PC-9 (cell line): ENCODE measurements at places on chromosomes 4 and X. TPM values are rescaled to one million over a fixed set of nuclear protein-coding genes. Genes with fewer than 3 reads are reported as not detected.

EVC gene
- total RNA-seq, result 14.0 and 15.5 TPM in 2 replicates

PPEF2 gene
- total RNA-seq, result not detected in 2 replicates

SERTM2 gene
- total RNA-seq, result not detected in 2 replicates

FGF13 gene
- total RNA-seq, result 0.50 and 0.90 TPM in 2 replicates

NAA11 gene
- not detected in 2 replicates for total RNA-seq

GPR173 gene
- total RNA-seq, result 5.1 and 7.0 TPM in 2 replicates

CXCL3 gene
- total RNA-seq, result not detected in 2 replicates

- H3K27me3 ChIP-seq, result no peaks in the 10 kb centered on the region
- DNase-seq, result no peak
- H3K4me1 ChIP-seq, result peaks cover 5% of the 10 kb centered on the region; the same call in 1 of the 2 replicates
Observed at GRCh38 chrX:118989886-118990285, 15.5 kb downstream of the LONRF3 start.

DNA sequence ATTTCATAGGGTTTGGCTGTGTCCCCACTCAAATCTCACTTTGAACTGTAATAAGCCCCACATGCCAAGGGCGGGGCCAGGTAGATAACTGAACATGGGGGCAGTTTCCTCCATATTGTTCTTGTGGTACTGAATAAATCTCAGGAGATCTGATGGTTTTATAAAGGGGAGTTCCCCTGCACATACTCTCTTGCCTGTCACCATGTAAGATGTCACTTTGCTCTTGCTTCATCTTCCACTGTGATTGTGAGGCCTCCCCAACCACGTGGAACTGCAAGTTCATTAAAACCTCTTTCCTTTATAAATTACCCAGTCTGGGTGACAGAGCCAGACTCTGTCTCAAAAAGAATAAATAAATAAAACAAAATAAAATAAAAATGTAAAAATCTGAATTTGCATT is 95.9 kb downstream of the PDS5A start:
- no peak overlapping the region for H3K4me3 ChIP-seq
- DNase-seq, result no peak
- peaks cover 12% of the 10 kb centered on the region; the same call in 1 of the 2 replicates for H3K36me3 ChIP-seq
- H3K27me3 ChIP-seq, result no peaks in the 10 kb centered on the region
- no peaks in the 10 kb centered on the region for H3K4me1 ChIP-seq

DNA sequence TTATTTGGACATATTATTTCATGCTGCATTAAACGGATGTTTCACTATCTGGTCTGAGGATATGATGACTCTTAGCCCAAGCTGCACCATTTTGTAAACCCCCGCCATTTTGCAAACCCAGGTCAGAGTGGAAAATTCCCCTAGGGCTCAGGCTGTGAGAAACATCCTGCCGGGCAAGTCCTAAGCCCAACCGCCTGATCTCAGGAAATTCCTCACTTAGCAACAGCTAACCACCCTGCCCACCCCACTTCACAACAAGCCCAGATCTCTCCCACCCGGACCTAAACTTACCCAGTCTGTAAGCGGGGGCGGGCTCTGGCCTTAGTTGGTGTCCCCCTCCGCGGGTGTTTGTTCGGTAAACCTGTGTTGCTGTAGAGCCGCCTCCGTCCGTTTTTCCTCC is 2747.1 kb downstream of the PCDH7 start:
- DNase-seq, result no peak
- H3K27ac ChIP-seq, result no peak overlapping the region
- no peaks in the 10 kb centered on the region for H3K4me1 ChIP-seq
- H3K36me3 ChIP-seq, result no peaks in the 10 kb centered on the region
- no peaks in the 10 kb centered on the region for H3K27me3 ChIP-seq

DNA sequence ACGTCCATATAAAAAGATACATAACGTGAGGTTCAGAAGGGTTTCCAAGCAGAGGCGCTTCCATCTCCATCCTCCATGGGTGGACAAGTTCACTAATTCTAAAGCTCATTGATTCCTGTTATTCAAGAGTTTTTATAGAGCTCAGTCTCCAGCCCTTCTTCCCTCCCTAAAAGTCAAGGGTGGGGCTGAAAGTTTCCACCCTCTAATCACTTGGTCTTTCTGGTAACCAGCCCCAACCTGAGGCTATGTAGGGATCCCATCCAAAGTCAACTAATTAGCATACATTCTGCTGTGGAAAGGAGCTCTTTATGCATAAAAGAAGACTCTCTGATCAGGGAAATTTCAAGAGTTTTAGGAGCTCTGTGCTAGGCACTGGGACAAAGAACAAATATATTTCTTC is 46.9 kb upstream of the VEGFC start:
- no peaks in the 10 kb centered on the region for H3K27me3 ChIP-seq
- DNase-seq, result no peak
- peaks cover 5% of the 10 kb centered on the region; the same call in 1 of the 2 replicates for H3K4me1 ChIP-seq
- H3K4me3 ChIP-seq, result no peak overlapping the region
- no peaks in the 10 kb centered on the region for H3K36me3 ChIP-seq

- no peak overlapping the region for H3K4me3 ChIP-seq
- no peak overlapping the region for H3K27ac ChIP-seq
- no peaks in the 10 kb centered on the region for H3K27me3 ChIP-seq
- H3K4me1 ChIP-seq, result no peaks in the 10 kb centered on the region
Observed at GRCh38 chrX:47751670-47752069, 85.0 kb upstream of the ZNF81 start.

- no peaks in the 10 kb centered on the region for H3K36me3 ChIP-seq
- DNase-seq, result no peak
- no peak overlapping the region for H3K4me3 ChIP-seq
- peaks cover 8% of the 10 kb centered on the region for H3K4me1 ChIP-seq
- H3K27ac ChIP-seq, result no peak overlapping the region
Observed at GRCh38 chr4:101604976-101605375, 185.6 kb upstream of the BANK1 start.

DNA sequence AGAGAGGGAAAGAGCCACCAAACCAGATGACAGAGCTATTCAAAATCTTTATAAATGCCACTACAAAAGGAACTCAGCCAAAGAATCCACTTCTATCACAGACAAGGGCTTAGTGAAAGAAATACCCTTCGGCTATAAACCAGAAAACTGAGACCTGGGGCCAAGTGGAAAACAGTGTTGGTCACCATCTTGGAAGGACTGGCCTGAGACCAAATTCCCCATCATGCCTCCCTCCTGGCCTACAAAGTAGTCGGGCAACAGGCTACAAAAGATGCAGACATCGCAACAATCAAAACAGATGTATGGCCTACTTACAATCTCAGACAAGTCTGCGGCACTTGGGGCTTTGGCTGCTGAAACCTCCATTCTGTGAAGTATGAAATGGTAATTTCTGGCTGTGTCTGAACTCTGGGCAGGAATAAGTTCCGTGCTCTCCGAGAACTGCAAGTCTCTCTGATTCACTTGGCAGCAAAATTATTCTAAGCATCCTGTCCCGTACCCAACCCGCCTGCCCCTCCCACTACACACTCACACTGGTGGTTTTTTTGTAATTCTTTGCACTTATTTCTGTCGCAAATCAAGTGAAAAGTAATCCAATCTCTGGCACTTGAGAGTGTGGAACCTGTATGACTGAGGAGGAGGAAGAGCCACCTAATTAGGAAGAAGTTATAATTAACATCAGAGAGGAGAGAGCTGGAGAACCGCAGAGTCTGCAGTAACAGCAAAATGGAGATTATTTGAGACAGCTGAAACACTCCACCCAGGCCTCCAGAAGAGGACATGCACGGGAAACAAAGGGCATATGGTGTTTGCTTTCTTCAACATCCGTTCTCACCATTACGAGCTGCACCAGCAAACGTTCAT is 87.8 kb downstream of the SH3KBP1 start:
- H3K4me1 ChIP-seq, result no peaks in the 10 kb centered on the region
- H3K36me3 ChIP-seq, result no peaks in the 10 kb centered on the region
- no peak for DNase-seq
- no peaks in the 10 kb centered on the region for H3K27me3 ChIP-seq
- H3K27ac ChIP-seq, result no peak overlapping the region

DNA sequence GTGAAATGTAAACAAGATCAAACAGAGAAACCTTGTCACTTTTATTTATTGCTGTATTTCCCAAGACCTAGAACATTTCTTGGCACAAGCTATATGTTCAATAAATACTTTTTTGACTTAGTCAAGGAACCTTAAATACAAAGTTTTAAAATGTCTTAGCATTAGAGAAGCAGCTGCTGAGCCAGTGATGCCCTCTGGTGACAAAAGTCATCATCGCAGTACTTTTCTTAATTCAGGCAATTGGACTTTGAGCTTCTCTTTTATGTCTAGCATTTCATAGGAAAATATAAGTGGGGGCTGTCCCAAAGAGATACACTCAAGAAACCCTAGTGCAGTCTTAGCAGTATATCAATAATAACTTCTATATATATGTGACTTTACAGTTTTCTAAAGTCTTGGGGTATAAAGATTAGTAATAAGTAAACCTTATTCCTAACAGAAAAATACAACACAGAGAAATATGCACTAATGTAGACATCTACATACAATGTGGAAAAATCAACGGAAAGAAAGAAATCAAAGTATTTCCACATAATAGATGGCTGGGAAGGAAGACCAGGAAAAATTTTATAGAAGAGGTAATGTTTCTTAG is 118.4 kb downstream of the DTHD1 start:
- no peak overlapping the region for H3K4me3 ChIP-seq
- no peaks in the 10 kb centered on the region for H3K27me3 ChIP-seq
- no peaks in the 10 kb centered on the region for H3K4me1 ChIP-seq
- H3K36me3 ChIP-seq, result no peaks in the 10 kb centered on the region
- peak; percentile 5 for DNase-seq
- no peak overlapping the region for H3K27ac ChIP-seq

GRCh38 chrX:154401918-154402621 is 3.9 kb downstream of the RPL10 start:
- peak; percentile 29 for DNase-seq
- H3K4me1 ChIP-seq, result peaks cover 6% of the 10 kb centered on the region
- peak overlapping the region; percentile 97 for H3K27ac ChIP-seq
- H3K36me3 ChIP-seq, result peaks cover 20% of the 10 kb centered on the region
- H3K4me3 ChIP-seq, result no peak overlapping the region

DNA sequence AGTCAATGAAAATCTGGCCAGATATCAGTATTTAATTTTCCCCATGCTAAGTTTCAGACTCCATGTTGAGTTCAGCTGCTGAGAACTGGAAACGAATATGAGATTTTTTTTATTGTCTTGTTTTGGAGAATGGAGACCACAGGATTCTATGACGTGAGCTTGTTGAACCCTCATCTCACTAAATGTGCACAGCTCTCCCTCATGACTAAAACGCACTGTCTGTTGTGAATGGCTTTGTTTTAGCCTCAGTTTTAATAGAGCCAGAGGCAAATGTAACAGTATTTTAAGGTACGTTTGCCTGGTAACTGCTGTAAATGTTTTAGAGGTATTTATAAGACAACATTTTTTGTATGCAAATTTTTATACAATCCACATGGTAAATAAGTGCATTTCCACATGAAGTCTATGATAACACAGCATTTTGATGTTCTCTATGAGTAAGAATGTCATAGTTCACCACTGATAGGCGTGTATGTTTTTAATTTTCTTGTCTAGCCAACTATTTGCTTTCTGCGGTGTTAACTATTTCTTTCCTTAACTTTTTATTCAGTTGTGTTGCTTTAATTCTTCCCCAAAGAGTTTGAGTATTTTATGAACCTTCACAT is 1159.3 kb upstream of the TENM3 start:
- no peaks in the 10 kb centered on the region for H3K36me3 ChIP-seq
- H3K27me3 ChIP-seq, result no peaks in the 10 kb centered on the region
- no peak for DNase-seq
- no peaks in the 10 kb centered on the region for H3K4me1 ChIP-seq
- no peak overlapping the region for H3K27ac ChIP-seq

DNA sequence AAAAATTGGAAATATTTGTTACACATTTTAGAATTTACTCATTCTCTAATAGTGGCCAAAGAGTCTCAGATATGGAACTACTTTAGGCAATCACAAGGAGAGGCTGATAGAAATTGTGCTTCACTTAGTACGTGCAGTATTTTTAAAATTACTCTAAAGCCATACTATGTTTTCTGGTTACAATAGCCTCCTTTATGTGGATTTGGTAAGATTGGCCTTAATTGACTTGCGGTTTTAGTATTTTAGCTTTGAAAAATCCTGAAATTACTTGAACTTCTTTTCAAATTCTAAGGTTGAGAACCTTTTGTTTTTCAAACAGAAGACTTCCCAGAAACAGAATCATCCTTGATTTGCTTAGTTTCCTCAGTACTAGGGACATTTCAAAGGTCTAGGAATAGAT is 215.2 kb downstream of the SLC4A4 start:
- H3K4me1 ChIP-seq, result no peaks in the 10 kb centered on the region
- H3K27me3 ChIP-seq, result no peaks in the 10 kb centered on the region
- DNase-seq, result no peak
- no peak overlapping the region for H3K4me3 ChIP-seq
- H3K36me3 ChIP-seq, result no peaks in the 10 kb centered on the region

GRCh38 chrX:118855681-118856310 is 32.2 kb downstream of the ZCCHC12 start:
- DNase-seq, result no peak
- H3K36me3 ChIP-seq, result no peaks in the 10 kb centered on the region
- no peaks in the 10 kb centered on the region for H3K4me1 ChIP-seq
- no peak overlapping the region for H3K4me3 ChIP-seq

DNA sequence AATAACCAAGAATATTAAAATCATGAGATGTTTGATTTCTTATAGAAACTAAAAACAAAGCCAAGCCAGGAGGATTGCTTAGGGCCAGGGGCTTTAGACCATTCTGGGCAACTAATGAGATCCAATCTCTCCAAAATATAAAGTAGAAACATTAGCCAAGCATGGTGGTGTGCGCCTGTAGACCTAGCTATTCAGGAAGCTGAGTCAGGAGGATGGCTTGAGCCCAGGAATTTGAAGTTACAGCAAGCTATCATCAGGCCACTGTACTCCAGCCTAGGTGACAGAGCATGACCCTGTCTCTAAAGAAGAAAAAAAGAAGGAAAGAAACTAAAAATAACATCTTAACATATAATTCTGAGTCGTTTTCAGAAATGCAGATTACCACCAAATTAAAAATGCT is 96.7 kb downstream of the NAF1 start:
- H3K27me3 ChIP-seq, result no peaks in the 10 kb centered on the region
- no peak overlapping the region for H3K4me3 ChIP-seq
- no peaks in the 10 kb centered on the region for H3K4me1 ChIP-seq
- no peaks in the 10 kb centered on the region for H3K36me3 ChIP-seq
- no peak for DNase-seq

- no peaks in the 10 kb centered on the region for H3K27me3 ChIP-seq
- no peak overlapping the region for H3K4me3 ChIP-seq
- peak overlapping the region; percentile 93 for H3K27ac ChIP-seq
- peaks cover 29% of the 10 kb centered on the region for H3K4me1 ChIP-seq
Observed at GRCh38 chr4:110106931-110107296, 91.5 kb downstream of the ELOVL6 start.

- no peak overlapping the region for H3K27ac ChIP-seq
- H3K4me3 ChIP-seq, result no peak overlapping the region
- DNase-seq, result no peak
- H3K27me3 ChIP-seq, result no peaks in the 10 kb centered on the region
- no peaks in the 10 kb centered on the region for H3K36me3 ChIP-seq
Observed at GRCh38 chrX:96764864-96765263, 80.2 kb downstream of the DIAPH2 start.

DNA sequence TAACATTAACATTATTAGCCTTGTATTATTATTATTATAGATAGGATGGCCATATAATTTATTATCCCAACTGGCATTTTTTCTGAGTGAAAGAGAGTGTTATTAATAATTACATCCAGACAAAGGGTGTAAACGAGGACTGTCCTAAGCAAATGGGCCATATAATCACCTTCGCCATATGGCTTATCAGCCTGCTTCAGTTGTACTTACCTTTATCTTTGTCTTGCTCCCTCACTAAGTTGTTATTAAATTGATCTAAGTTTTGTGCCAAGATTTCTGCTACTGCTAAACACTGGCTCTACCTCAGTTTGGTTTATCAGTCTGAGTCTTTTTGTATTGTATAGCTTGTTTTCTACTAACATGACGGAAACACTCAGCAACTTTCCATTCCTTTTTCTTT is 76.9 kb downstream of the STIM2 start:
- H3K36me3 ChIP-seq, result no peaks in the 10 kb centered on the region
- DNase-seq, result no peak
- H3K27ac ChIP-seq, result no peak overlapping the region
- no peaks in the 10 kb centered on the region for H3K4me1 ChIP-seq
